Left hindlimb (tissue), 1 donor: ENCODE measurements at places on chromosomes 4 and X.
A peak's percentile ranks its signal among the peaks of the same experiment; 100 is the strongest.

- DNase-seq = no peak
Observed at GRCh38 chrX:68894142-68894512, 65.3 kb downstream of the EFNB1 start.

GRCh38 chrX:131739823-131740222, 195.9 kb downstream of the OR13H1 start:
- DNase-seq = no peak

- no peak for DNase-seq
Observed at GRCh38 chr4:5399124-5399523, 309.2 kb downstream of the EVC2 start.

DNA sequence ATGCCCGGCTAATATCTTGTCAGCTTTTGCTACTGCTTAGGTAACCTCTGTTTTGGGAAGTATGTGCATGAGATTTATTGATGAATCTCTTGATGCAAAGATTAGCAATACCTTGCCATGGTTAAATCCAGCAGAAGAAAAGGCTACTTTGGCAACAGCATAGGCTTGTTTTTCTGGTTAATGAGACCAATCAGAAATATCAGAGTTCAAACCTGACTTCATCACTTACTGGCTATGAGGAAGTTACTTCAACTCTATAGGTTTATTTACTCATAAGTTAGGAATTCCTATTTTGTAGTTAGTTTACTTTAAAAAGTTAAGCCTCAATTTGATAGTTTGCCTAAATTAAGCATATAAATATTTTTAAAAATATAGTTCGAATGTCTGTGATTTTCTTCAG, 93.1 kb downstream of the PDLIM5 start:
- no peak for DNase-seq

DNA sequence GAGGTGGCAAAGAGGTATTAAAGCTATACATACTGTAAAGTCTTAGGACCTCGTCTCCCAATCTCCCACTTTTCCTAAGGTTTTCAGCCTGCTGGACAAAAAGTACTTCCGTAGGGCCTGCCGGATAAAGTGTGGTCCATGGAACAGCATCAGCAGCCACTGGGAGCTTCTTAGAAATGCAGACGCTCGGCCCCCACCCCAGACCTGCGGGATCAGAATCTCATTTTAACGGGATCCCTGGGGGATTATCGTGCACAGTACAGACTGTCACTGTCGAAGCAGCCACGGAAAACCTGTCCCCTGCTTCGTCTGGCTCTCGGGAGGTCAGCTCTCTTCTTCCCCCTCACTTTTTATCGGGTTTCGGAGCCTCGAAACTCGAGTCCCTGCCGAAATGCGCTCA, 802 bp downstream of the ADGRG2 start:
- DNase-seq = no peak

- DNase-seq = peak; percentile 73
Observed at GRCh38 chr4:7843831-7844593, 95.6 kb downstream of the AFAP1 start.

DNA sequence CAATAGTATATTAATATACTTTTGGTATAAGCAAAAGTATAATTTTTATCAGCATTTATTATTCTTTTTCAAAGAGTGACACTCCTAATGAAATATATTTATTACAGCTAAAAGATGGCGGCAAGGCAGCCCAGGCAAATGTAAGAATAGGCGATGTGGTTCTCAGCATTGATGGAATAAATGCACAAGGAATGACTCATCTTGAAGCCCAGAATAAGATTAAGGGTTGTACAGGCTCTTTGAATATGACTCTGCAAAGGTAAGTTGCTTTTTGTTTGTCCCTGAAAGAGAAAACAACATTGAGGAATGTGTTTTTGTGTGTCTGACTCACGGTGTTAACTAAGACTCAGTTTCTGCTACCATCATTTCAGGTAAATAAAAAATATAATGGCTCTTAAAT, 71.9 kb downstream of the PDLIM5 start:
- no peak for DNase-seq

- no peak for DNase-seq
Observed at GRCh38 chrX:31894152-31894551, 822.3 kb upstream of the FTHL17 start.

- DNase-seq = peak; percentile 77
Observed at GRCh38 chrX:17597836-17598439, 139.4 kb upstream of the SCML1 start.

DNA sequence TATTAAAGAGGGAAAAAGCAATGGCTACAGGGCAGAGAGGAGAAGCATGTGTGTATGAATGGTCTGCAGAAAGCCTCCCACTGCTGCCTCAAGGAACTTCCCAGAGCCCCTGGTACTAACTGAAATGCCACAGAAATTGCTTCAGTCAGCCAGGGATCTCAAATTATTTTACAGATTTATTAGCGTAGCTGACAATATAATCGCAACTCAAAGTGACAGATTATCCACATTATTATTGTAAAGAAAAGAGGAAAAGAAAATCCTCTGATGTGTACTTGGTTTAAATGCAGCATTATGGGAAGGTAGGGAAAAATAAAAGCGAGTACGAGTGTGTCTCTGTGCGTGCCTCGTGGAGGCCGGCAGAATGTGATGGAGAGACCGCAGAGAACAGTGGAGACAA, 202.7 kb downstream of the DCLK2 start:
- no peak for DNase-seq

GRCh38 chr4:78862314-78862737, 76.9 kb downstream of the PAQR3 start:
- DNase-seq = no peak

DNA sequence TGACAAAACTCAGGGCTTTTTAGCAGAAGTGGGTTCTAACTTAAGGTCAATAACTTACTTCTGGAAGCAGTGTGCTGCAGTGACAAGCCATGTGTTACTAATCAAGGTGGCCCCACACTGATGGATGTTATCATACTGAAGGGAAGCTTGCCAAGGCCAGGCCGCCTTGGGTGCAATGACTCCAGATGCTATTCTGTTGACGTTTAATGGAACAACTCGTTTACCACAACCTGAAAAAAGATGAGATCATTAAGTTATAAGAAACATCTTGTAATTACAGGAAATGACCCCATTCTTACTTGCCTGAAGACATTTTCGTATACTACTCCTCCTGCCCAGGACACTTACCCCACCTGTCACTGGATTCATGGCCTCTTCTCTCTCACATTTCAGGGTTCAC, 38.9 kb upstream of the TMPRSS11D start:
- DNase-seq = no peak

DNA sequence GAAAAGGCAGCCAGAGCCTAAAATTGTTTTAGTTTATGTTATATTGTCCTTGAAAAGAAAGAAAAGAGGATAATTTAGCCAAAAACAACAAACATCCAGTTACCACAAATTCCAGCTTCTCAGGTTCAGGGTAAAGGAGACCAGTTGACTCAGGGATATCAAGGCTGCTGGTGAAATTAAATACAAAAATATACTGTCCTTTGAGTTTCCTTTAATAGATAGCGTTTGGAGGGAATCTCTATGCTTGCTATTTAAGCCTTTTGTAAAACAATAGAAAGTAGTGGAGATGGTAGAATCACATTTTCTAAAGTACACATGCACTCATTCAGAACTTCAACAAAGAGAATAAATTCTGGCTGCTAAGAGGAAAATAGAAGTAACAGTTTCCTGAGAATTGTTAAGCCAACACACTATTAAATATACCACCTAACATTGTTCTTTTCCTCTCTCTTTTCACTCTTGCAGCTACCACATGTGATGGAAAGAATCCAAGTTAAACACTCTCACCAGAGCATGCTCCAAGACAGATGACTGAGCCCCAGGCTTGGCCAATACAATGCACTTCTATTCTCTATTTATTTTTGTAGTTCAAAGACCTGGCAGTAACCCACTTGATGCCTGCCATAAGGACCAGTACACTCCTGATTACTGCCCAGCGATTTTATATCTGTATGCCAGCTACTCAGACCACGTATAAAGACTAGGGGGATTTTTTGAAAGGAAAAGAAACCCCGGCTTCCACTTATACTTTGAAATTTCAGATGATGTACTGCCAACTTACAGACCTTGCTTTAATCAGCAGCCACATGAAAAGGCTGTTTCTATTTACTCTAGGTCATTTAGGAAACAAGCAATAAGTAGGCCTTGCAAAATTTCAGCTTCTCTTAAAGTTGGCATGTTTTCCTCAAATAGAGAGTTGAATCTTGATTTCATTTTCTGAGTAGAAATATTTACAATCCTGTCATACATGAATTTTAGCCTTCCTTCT, 756.9 kb downstream of the FAT4 start:
- peak; percentile 44 for DNase-seq

GRCh38 chr4:152079079-152079478, 318.3 kb upstream of the GATB start:
- no peak for DNase-seq

DNA sequence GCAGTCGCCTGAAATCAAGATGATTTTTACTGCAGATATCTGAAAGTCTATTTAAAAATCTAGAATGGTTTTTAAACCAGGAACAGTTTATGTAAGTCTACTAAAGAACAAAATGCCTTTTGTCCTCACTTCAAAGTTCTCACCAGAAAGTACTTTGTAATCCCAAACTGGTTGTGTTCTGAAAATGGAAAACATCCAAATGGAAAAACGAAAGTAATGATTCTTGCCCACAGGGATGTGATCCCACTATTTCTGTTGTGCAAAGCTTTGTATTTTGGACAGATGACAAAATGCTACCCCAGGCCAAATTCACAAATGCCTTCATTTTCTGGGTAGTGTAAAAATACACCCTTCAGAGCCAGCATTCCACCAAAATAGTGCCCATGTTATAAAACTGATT, 265.5 kb upstream of the FTHL17 start:
- DNase-seq = no peak

DNA sequence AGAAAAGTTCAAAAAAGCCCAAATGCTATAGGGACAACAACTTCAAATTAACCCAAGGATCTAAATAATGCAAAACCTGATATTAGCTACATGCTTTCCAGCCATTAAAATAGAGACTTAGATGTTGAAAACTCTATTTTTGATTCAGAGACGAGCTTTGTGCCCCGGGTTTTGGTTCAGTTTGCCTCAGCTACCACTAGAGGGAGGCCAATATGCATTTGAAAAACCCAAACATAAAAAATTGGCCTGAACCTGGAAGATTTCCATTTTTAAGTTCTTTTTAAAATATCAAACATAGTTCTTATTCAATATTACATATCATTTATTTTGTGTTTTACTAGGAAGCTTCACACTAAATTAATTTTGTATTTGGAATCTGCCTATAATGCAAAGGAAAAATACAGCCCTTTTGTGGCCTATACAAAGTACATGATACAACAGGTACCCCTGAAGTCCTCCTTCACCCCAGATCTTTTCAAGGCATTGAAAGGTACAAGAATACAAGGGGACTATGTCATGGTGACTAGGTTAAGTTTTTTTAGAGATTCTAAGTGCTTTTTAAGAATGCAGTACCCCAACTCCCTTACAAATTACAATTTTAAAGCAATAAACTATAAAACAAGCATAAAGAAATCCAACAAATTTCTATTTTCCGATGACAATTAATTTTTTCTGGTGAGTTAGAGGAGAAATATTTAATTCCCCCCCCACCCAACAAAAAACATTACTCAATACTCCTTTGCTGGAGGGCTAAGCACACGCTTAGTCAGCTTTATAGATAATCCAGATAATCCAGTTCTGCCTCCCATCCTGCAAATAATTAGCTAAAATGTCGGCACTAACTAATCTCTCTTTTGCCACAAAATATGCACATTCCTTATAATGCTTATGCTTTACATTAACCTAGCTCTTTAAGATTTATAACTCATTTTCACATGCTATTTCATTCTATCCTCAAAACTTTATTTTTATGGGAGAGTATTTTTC, 97.7 kb upstream of the PTPN13 start:
- DNase-seq = no peak

DNA sequence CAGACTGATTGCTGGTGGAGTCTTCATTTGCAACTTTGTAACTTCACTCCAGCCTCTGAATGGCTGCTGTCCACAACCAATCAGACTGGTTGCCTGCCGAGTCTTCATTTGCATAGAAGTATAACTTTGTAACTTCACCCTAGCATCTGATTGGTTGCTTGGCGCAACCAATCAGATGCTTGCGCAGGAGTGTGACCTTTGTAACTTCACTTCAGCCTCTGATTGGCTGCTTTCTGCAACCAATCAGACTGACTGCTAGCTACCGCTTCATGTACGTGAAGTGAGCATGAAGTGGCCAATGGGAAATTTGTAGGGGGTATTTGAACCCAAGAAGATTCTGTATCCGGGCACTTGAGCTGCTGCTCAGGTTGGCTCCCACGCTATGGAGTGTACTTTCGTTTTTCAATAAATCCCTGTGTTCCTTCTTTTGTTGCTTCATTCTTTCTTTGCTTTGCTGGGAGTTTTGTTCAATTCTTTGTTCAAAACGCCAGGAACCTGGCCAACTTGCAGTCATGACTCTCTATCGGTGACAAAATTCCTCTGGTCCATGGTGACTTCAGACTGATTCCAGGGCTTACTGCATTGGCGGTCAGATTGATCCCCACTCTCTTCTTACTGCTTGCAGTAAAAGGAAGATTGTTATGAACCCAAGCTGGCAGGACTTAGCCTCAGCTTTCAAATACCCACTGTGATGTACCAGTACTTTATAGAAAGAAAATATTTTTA, 46.4 kb upstream of the FGG start:
- DNase-seq = no peak

- no peak for DNase-seq
Observed at GRCh38 chrX:55663584-55663983, 40.4 kb downstream of the FOXR2 start.

DNA sequence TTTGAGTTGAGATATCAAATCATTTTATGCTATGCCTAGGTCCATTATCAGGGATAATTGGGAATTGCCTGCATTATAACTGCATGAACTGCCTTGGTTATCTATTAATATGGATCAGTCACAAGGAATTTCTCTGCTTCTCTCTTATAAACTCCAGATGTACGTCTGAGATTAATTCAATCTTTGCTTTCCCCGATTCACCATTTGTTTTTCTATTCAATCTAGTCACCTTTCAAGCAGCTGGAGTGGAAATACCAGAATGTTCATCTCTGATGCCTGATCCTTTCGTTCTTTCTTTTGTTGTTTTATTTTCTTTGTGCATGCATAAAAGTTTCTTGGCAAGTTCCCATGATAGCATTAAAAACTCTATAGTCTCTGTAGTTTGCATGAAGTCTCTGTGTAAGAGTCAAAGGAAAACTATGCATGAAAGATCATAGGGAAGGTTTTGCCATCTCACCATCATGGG, 22.6 kb downstream of the SYNPO2 start:
- no peak for DNase-seq

DNA sequence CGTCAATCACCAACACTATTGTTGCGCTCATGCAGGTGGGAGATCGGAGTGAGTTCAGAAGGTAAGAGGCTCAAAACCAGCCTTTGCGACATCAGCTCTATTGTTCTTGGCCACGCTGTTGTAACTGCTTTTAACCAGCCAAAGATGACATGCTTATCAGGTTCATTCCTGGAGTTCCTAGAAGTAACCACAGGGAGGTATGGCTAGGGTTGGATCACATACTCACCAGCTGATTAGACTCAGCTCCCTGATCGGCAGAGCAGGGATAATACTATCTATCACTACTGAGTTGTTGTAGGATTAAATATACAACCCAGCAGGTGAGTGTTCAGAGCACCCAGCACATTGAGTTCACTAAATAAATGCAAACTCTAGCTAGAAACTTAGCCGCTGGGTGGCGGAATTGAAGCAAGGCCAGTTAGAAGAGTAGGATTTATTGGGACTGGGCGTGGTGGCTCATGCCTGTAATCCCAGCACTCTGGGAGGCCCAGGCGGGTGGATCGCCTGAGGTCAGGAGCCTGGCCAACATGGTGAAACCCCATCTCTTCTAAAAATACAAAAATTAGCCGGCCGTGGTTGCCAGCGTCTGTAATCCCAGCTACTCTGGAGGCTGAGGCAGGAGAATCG, 12.4 kb downstream of the SLC34A2 start:
- DNase-seq = no peak

GRCh38 chr4:139986106-139986505, 167.9 kb downstream of the MAML3 start:
- DNase-seq = no peak

GRCh38 chrX:15790769-15791290, 546 bp downstream of the ZRSR2 start:
- DNase-seq = no peak
